CD4-positive, alpha-beta T cell treated with Interleukin-6 for 4 hours (primary cell): ENCODE measurements at places on chromosomes 2 and 18.

DNA sequence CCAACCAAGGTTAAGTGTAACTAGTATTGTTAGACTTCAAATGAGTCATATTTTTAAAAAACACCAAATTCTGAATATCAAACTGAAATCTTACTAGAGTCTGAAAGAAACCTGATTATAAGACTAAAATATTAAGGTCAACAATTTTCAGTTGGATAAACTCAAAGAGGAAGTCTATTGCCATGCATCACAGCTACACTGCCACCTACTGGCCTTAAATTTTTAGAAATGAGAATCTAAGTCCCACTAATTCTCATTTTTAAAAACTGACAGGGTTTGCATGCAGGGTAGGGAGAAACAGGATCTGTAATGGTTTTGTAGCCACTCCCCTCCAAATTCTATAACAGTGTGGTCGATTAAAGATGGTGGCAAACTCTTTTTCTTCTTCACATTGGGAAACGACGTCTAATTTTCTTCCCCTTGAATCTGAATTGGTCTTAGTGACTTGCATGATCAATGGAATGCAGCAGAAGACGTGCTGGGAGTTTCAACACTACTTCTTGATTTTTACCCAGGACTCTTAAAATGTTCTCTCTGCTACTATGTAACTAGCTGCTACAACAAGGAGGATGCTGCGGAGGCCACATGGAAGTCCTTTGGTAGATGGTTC lies 176.1 kb upstream of the SESTD1 start:
- DNase-seq: no peak

GRCh38 chr2:203804070-203804469 lies 63.5 kb upstream of the CTLA4 start:
- DNase-seq: peak; percentile 38

- DNase-seq: no peak
Observed at GRCh38 chr2:158038901-158039300, 62.8 kb upstream of the UPP2 start.

DNA sequence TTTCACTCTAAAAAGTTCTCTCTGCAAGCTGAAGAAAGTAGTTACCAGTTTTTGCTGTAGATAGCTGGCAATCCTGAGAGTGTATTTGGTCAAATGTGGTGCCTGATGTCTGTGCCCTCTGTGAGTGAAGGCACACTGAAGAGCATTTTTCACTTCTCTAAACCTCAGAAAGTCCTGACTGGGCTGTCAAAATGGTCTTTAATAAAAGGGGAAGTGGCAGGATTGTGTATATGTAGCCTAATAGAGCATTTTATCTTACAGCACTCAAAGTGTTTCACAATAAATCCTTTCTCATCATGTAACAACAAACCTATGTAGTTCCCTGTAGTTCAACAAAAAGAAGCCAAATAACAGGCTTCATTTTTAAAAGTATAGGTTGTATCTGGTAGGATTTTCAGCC lies 1552.3 kb upstream of the SLC39A10 start:
- DNase-seq: no peak

DNA sequence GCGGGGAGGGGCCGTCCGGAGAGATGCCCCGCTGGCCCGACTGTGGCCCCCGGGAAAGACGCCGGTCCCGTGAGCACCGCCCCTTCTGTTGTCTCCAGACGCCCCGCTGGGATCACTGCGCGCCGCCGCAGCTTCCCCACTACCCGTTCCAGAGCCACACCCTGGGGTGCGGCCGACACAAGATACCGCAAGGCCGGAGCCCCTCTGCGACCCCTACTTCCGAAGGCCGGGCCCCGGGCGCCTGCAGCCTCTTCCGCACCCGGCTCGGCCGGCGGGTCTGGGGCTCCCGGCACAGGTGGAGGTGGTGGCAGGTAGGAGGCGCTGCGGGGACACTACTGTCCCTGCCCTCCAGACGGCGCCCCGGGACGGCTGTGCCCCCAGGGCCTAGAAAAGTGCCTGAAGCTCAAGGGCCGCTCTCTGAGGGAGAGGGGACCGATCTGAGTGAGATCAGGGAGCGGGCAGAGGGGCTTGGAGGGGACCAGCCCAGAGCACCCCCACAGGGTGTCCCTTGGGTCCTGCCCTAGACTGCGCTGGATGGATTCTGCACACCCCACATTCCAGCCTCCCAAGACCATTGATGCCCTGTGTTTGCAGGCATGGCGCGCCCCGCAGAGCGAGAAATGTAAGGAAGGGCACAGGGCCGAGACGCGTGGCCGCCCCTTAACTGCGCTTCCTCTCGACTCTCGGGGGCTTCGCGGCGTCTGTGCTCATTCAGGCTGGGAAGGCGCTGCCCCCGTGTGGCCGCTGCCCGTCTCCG lies 80.0 kb downstream of the GFPT1 start:
- peak; percentile 64 for DNase-seq

DNA sequence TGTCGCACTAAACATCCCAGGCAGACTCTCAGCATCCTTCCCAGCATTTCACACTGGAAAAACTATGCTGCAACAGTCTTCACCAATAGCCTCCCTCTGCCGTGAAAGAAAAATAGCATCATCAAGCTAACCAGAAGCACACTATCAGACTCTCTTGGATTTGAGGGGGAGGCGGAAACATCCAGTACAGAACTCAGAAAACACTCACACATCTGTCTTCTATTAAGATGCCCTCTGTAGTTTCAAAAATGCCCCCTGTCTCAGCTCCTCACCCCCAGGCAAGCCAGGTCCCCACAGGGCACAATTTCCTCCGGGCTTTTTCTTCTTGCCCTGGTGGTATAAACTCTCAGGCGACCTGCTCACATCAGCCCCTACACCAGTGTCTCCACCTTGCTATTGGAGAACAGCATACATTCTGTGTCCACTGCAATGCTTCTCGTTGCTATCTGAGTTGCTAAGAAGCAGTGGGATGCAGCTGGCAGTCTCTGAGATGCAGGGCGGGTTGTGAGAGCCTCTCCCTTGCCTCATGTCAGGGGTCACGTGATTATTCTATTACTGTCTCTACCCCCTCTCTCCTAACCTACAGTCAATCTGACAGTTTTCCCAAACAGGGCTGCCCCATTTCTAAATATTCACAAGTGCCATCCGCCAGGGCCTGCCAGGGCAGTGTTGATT lies 189.9 kb downstream of the INO80D start:
- DNase-seq: no peak

DNA sequence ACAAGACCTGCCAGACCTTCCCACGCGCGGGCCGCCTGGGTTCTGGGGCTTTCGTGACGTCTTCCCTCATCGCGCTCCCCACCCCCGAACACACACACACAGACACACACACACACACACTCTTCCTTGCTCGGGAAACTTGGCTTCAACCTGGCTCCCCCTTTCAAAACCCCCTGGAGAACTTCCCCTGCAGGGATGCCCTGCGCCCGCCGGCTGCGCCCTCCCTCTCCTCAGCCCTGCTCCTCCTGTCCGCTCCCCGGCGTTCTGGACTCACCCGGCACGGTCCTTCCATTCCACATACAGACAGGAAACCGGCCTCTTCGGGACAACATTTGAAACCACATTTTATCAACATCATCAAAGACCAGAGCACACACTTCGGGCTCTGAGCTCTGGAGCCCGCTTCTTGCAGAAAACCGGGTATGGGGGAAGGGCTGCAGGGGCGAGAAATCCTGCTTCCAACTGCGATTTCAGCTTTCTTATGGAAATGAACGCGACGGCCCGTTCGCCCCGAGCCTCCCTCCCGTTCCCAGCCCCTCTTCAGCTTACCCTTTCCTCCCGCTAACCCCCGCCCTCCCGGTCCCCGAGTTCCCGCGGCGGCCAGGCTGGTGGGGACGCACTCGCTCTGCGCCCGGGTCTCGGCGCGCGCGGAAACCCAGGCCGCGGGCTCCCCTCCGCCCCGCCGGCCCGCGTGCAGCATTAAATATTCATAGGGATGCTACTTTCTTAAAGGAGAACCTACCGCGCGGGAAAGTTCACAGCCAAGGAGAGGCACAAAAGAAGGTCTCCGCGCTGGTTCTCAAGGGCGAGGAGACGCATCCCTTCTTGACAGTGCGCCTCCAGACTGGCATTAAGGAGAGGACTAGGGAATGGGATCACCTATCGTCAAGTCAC lies 18.3 kb downstream of the POU3F3 start:
- DNase-seq: no peak

GRCh38 chr2:232882505-232883115 lies 12.5 kb downstream of the SNORC start:
- DNase-seq: no peak

DNA sequence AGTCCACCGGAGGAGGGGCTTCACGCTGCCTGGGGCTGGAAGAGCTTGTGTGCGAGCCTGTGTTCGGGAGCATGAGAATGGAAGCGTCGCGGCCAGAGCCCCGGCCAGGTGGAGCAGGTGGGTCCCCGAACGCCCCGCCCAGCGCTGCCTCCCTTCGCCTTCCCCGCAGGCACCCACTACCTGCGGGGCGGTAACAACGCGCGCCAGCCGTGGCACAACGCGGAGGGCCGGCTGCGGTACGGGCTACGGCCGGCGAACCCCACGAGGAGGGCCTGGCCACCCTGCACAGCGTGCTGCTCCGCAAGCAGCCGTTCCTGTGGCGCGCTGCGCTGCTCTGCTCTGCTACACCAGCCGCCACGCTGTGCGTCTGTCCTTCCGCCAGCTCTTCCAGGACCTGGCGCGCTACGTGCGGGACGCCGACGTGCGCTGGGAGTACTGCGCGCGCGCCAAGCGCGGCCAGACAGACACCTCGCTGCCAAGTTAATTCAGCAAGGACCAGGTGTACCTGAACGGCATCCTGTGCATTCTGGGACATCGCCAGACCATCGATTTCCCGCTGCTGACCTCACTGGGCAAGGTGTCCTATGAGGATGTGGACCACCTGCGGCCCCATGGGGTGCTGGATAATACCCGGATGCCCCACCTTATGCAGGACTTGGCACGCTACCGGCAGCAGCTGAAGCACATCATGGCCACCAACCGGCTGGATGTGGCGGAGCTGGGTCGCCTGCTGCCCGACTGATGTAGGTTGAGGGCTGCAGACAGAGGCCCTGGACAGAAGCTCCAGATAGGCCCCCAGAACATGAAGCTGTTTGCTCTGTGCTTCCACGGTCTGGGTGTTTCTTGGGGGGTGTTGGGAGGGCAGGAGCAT lies 200.6 kb downstream of the NAPG start:
- DNase-seq: no peak

GRCh38 chr2:152106464-152106863 lies 7.6 kb upstream of the CACNB4 start:
- DNase-seq: no peak

- DNase-seq: no peak
Observed at GRCh38 chr18:24959051-24959476, 392.9 kb downstream of the ZNF521 start.

- no peak for DNase-seq
Observed at GRCh38 chr2:3010001-3010400, 367.6 kb downstream of the EIPR1 start.

GRCh38 chr2:32812316-32812715 lies 134.4 kb upstream of the LTBP1 start:
- DNase-seq: no peak

- DNase-seq: no peak
Observed at GRCh38 chr2:198173242-198173641, 368.8 kb downstream of the PLCL1 start.

GRCh38 chr2:72115110-72116080 lies 32.3 kb downstream of the CYP26B1 start:
- no peak for DNase-seq

GRCh38 chr2:12097859-12098258 lies 351.4 kb downstream of the LPIN1 start:
- no peak for DNase-seq

GRCh38 chr2:229300790-229301189 lies 29.7 kb upstream of the PID1 start:
- no peak for DNase-seq

GRCh38 chr2:224195925-224196571 lies 157.0 kb upstream of the SERPINE2 start:
- no peak for DNase-seq

DNA sequence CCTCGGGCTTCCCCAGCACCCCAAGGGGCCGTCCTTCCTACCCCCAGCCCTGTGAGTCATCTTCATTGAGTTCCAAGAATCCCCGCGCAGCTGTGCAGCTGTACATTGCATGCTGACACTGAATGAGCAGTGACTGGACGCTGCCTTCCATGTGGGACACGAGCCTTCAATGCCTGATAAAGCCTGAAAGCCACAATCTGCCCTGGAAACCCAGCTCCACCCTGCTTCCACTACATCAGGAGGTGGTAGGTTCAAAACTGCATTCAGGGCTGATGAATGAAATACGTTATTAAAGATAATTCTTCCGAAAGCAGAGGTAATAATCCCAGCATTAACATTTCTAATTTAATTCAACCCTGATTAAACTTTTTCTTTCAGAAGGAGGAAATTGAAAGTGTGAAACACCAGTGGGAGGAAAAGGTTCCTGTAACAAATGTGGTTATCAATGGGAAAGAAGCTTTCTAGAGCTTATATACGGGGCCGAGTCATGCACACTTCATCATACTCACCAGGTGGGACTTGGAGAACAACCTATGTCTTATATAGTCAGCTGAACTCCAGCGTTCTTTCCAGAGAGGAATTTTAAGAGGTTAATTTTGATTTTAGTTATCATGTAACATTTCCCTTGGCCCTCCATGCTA lies 360.1 kb downstream of the LPIN1 start:
- DNase-seq: no peak

GRCh38 chr2:214987261-214987660 lies 151.2 kb downstream of the ABCA12 start:
- DNase-seq: no peak

DNA sequence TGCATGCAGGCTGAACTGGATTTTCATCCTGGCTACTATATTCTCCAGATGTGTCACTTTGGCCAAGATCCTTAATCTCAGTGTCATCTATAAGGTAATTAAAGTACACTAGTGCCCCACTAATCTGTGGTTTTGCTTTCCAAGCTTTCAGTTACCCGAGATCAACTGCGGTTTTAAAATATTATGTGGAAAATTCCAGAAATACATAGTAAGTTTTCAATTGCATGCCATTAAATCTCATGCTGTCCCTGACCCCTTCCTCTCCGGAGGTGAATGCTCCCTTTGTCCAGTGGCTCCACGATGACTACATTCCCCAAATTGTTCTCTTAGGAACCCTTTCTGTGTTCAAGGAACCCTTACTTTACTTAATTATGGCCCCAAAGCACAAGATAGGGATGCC lies 5.3 kb upstream of the TYMS start:
- no peak for DNase-seq

GRCh38 chr2:111622859-111623258 lies 261.1 kb downstream of the ANAPC1 start:
- DNase-seq: no peak

GRCh38 chr18:34281722-34282121 lies 57.0 kb upstream of the NOL4 start:
- DNase-seq: no peak

DNA sequence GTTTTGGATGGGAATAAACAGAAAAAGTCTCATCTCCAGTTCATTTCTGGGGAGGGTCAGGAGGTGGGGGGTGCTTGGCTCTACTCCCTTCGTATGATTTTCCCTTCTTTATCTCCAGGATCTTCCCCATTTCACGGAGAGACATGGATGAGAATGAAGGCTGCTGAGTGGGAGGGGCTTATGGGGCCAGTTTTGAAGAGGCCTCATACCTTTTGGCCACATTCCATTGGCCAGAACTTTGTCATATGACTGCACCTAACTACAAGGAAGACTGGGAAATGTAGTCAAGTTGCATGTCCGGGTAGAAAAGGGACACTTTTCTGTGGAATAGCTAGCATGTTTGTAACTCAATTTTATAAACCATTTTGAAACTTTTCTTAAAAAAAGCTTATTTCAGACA lies 117.6 kb downstream of the NEDD4L start:
- no peak for DNase-seq
